ENCODE measurements at places on chromosomes 12 and 14. TPM values are rescaled to one million over a fixed set of nuclear protein-coding genes. Genes with fewer than 3 reads are reported as not detected.

CRACR2A gene
- total RNA-seq: 94.4 TPM

GRCh38 chr14:80390906-80391305, 179.6 kb upstream of the DIO2 start:
- DNase-seq: no peak

GRCh38 chr12:47740606-47741339, 15.5 kb upstream of the ENDOU start:
- peak; percentile 25 for DNase-seq

DNA sequence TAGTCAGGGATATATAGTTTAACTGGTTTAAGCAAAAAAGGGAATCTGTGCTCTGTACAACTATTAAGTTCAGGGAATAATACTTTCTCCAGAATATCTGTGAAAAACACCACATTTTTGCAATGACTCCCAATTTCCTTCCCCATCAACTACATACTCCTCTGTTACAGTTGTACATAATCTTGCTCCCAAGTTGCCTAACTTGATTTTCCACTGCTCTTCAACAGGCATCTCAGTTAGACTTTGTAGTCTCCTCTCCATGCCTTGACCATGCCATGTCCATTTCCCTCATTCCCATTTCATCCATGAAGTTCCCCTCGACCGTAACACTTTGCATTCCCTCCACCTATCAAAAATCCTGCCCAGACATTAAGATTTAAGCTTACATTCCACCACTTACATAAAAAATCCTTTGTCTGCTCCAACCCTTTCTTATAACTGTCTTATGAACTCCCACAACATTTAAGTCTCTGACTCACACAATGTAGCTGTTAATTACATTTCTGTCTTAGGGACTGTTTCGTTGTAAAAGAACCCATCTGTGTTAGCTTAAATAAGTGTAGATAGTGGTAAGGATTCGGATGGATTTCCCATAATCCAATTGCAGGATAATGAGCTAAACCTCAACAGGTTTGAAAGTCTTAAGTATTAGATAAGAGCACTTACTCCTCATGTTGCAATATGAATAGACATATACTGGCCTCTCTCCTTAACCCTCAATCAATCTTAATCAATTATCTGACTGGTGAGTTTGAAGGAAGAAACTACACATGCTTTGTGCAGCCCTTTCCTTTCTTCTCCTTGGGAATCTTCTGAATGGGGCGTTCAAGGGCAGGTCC, 156.5 kb downstream of the PAWR start:
- DNase-seq: no peak

DNA sequence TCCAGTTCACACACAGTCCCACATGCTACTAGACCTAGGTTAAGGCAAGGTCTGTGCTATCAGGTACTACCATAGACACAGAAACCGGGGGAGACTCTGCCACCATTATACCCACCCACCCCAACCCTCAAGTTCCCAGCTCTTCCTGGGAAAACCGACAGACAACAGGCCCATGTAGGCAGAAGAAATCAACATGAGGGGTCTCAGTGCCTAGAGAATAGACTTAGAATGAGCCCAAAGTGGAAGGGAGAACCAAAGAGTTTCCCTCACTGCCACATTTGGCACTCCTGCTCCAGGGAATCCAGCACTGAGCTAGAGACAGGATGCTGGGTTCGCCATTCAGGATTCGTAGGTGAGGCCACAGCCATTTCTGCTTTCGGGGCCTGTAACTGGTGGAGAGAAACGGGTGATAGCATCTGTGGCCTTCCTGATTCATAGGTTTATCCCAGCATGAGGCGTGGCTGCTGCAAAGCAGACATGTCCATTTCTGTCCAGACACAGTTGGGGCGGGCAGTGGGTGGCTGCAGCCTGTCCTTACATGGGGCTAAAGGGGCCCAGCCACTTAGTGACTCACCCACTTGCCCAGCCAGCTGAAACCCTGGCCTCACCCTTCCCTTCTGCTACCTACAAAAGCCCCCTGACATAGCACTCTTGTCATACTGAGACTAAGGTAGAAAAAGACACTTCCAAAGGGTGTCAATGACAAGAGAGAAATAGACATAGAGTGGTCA, 69.4 kb downstream of the IRF2BPL start:
- DNase-seq: no peak

- DNase-seq: no peak
Observed at GRCh38 chr14:57884175-57884574, 18.3 kb upstream of the SLC35F4 start.

Data from natural killer cell (primary cell).